ENCODE measurements at places on chromosomes 6 and 20.

DNA sequence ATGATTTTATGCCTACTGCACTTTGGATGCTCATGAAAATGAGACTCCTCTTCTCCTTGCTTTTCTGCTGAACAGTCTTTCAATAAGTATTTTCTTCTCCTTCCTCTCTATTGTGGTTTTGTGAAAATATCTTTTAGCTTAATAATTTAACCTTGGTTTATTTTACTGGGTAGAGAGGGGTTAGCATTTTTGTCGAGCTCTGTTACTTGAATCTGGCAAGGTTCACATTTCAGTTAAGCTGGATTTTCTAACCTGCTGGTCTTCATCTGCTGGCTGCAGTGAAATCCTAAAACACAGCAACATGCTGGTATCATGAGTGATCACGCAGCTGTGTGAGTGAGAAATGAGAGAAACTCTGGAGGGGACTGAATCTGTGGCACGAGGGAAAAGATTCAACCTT is 222.7 kb upstream of the NOX3 start:
- DNase-seq = no peak

DNA sequence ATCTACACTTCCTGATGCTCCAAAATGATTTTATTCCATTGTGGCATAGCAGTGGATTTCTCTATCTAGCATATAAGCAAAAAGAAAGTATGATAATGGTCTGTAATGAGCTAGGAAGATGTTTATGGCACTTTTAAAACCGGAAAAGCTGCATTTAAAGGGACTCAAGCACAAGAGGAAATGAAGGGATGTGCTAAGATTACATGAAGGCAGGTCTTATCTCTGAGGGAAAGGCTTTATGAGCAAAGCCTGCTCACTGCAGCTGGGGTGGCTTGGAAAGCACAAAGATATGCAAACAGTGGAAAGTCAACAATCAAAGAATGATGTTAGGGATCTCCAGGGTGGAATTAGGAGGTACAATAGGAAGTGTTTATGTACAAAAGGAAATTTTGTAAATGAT is 138.2 kb downstream of the TENT5A start:
- no peak for DNase-seq

DNA sequence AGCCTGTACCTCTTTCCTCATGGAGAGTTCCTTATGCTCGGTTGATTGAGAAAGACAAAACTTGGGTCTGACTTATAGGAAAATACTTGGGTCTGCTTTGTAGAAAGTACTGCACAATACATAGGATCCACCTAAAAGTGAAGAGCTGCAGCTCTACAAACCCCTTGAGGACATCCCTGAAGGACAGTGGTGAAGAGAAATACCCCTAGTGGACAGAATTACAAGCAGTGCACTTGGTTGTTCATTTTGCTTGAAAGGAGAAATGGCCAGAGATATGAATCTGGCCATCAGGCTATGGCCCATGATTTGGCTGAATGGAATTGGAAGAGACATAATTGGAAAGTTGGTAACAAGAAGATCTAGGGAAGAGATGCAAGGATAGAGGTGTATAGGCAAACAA is 8.3 kb downstream of the CD24 start:
- no peak for DNase-seq

- DNase-seq = peak; percentile 50
Observed at GRCh38 chr6:72975352-72975752, 249.9 kb downstream of the KHDC1L start.

DNA sequence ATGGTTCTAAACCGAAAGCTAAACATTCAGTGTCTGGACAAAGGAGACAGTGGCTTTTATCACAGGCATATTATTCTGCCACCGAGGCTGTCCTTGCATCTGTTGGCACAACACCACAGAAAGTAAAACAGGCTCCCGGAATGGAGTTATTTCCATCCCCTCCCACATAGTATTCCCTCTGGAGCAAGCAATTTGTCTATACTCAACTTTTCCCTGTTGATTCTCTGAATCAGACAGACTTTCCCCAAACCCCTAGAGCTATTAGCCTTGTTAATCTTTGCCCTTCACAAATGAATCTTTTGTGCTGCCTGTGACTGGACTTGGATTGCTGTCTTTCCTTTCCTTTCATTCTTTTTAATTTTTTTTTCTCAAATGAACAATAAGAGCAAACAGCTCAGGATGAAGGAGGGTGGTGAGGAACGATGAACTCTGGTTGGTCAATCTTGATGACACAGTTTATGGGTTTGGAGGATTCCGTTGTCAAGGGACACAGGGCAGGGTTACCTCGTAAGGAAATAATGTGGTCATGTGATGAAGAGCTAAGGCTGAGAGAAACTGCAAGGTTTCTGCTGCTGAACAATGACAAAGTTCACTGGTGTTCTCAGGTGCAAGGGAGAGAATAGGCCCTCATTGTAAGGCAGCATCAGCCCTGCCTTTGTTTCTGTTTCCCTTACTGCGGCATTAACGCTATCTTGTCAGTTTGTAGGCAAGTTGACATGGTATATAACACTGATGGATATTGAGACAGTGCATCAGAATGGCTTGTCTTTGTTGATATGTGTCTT is 275.0 kb upstream of the BMP2 start:
- no peak for DNase-seq

GRCh38 chr6:63558278-63558677 is 14.0 kb upstream of the LOC128125822 start:
- DNase-seq = no peak

DNA sequence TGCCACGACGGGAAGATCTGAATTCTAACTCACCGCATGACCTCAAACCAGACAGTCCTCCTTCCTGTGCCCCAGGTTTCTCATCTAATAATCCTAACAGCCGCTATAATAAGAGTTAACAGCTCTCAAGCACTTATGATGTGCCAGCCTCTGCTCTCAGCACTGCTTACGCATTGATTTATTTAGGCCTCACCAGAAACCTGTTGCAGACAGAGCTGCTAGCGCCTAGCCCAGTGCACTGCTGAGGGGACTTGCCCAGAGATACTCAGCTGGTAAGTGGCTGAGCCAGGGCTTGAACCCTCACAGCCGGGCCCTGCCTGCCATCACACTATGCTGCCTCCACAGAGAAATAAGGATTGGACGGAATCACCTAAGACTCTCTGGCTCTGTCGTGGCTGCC is 37.7 kb downstream of the GRM4 start:
- DNase-seq = no peak

DNA sequence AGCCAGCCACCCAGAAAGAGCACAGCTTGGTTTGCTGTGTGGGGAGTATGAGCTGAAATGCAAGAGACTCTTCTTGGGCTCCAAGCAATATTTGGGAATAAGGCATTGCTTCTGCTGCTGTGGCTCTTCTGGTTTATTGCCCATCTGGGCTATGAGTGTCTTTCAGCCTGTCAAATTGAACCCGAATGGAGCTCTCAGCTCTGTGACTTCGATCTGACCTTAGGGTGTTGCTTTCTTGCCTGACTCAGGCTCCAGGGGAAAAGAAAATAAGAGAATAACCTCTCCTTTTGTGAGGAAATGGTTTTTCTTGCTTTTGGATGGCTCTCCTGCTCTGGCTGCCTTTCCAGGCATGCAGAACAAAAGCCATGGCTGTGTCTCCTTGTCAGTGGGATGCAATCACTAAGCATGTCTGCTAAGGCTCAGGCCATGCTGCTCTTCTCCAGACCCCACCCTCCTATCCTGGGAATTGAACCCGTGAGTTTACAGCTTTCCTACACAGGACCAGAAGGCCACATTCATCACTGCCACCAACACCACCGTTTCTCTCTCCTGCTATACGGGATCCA is 169.4 kb upstream of the JAG1 start:
- DNase-seq = no peak

DNA sequence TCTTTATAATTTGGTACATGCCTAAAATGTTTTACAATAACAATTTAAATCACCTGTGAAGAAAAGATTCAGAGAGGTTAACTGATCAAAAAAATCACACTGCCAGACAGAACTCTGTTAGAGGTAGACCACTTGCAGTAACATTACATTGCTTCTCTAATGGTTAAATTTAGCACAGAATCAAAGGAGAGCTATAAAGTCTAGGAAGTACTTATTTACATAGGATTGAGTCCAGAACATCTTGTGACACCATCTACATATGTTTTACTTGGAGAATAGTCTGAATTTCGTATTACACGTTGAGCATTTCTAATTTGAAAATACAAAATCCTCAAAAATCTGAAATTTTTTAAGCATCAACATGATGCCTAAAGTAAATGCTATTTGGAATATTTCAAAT is 17.2 kb upstream of the TBC1D20 start:
- no peak for DNase-seq

- DNase-seq = no peak
Observed at GRCh38 chr6:10307476-10307875, 107.4 kb downstream of the TFAP2A start.

DNA sequence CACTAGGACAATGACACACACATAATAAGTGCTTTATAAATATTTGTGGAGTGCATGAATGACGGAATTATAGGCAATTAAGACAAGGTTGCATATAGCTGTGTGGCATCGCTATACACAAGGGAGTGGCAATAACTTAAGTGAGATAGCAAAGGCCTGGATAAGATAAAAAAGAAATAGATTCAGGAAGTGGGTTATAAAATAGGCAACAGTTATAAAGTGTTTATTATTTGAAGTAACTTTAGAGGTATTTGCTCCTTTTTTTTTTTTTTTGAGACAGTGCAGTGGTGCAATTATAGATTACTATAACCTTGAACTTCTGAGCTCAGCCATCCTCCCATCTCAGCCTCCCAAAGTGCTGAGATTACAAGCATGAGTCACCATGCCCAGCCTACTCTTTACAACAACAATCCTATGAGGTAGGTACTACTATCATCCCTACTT is 75.9 kb upstream of the LOC128125822 start:
- DNase-seq = no peak

DNA sequence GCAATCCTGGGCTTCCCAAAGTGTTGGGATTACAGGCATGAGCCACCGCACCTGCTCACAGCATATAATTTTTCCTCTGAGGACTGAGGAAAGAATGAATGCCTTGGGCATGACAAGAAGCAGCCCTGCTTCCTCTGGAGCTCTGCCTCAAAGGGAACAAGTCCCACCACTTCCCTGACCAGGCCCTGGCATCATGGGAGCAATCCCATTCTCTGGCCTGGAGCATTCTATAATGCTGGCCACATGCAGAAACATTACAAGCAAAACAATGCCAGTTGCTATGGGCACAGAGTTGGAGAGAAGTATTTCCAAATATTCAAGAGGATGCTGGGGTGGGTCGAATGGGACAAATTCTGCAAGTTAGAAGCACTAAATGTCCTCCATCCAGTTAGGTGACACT is 41.5 kb upstream of the ARMH2 start:
- no peak for DNase-seq

DNA sequence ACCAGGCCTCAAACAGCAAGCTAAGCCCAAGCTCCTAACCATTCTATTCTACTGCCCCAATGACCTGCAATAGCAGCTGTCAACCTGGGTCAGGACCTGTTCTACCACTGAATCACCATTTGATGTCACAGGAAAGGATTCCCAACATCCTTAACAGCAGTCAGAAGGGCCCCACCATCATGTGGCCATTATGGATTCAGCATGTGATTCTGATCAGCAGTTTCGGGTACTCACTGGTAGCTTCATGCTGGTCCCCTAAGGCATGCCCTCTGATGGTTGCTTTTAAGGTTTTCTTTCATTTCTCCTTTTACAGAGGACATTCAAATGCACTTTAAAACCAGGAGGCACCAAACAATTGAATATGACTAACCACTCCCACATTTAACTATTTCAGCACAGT is 37.3 kb upstream of the MAP7 start:
- DNase-seq = no peak

GRCh38 chr20:56383334-56383733 is 8.7 kb downstream of the AURKA start:
- no peak for DNase-seq

GRCh38 chr6:128149796-128150195 is 248.9 kb upstream of the THEMIS start:
- DNase-seq = no peak

GRCh38 chr6:88171312-88171711 is 5.2 kb upstream of the CNR1 start:
- DNase-seq = no peak
